ENCODE measurements at places on chromosomes 6 and 20.

GRCh38 chr20:10264166-10264558 lies 45.5 kb downstream of the SNAP25 start:
- no peak for DNase-seq

GRCh38 chr6:141562186-141562811 lies 570.4 kb upstream of the GJE1 start:
- DNase-seq = peak; percentile 4

- DNase-seq = no peak
Observed at GRCh38 chr6:138618168-138618567, 118.9 kb upstream of the NHSL1 start.

GRCh38 chr6:77264970-77265369 lies 198.3 kb downstream of the HTR1B start:
- DNase-seq = no peak

- DNase-seq = no peak
Observed at GRCh38 chr6:132715204-132715603, 1.3 kb upstream of the VNN1 start.

- no peak for DNase-seq
Observed at GRCh38 chr20:44585057-44585963, 2.9 kb downstream of the PKIG start.

GRCh38 chr20:12886618-12887363 lies 122.0 kb upstream of the SPTLC3 start:
- DNase-seq = no peak

- DNase-seq = no peak
Observed at GRCh38 chr20:23257106-23257761, 93.4 kb upstream of the NXT1 start.

DNA sequence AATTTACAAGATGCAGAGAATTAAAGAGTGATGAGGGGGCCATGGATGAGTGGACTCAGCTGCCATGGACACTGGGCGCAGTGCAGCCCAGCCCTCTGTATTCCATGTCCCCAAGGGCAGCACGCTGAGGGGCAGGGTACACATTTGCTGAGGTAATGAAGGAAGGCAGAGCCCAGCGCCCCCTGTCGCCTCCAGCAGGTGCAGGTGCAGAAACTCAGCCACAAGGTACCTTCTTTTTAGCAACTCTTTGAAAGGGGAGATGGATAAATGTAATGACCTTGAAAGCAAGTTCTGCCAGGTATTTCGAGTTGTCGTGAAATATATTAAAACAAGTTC lies 7.1 kb downstream of the CD93 start:
- no peak for DNase-seq

GRCh38 chr6:105324386-105324950 lies 78.4 kb downstream of the PREP start:
- no peak for DNase-seq

GRCh38 chr6:165511807-165512206 lies 151.2 kb downstream of the PDE10A start:
- no peak for DNase-seq

DNA sequence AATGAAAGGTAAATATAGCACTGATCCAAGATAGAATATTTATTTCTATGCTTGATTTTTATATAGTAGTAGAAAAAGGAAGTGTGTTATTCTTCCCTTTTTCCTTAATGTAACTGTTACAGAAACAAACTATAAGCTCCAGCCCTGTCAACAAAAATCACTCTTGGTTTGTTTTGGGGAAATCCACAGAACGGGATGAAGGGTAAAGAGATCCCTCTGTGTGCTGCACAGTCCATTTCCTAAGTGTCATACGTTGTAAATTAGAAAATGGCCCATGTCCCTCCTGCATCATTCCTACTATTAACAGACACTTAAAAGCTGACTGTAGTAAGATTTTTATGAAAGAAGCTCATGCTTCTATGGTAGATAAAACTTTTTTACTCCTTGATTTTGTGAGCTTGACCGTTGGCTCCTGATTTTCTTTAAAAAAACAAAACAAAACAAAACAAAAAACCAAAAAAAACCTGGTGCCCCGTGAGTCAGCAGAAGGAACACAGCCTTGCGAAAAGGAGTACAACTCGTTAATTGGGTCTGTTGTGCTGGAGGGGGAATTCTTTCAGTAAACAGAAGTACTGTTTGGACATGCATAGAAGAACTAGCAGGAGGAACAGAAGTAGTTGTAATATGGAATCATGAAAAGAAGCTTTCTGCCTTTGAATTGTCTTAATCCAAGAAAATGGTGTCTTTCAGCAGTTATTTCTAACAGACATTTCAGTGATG lies 67.5 kb downstream of the RTN4IP1 start:
- DNase-seq = no peak

DNA sequence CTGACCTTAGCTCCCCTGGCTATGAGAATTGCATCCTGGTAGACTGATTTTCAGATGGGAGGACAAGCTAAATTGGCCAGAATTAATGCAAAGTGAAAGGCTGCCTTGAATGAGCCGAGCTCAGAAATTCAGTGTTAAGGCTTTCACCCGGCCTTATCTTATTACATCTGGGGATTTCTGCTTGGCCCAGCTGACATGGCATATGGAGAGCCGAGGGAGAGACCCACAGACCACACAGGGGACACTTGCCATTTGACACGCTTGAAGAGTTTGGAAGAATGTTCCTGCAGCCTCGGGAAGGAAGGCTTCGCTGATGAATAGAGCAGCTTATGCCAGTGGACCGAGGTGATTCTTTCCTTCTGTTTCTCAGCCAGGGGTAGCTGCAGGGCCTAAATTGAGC lies 9.0 kb downstream of the MOCS3 start:
- no peak for DNase-seq

- DNase-seq = peak; percentile 79
Observed at GRCh38 chr6:131063028-131063763, at the start of gene EPB41L2. TSS of gene EPB41L2 (minus strand) at chr6:131063245. CDS start at chr6:130956485, 106,760 bp downstream.
